ENCODE measurements at places on chromosomes 1 and 21. TPM values are rescaled to one million over a fixed set of nuclear protein-coding genes. Genes with fewer than 3 reads are reported as not detected.
A peak's percentile ranks its signal among the peaks of the same experiment; 100 is the strongest.

Gene CRP
- total RNA-seq, result not detected

Gene SPRR5
- total RNA-seq, result not detected

GRCh38 chr1:194103516-194104246, 917.3 kb upstream of the B3GALT2 start:
- no peak for DNase-seq

- DNase-seq, result no peak
These were observed 36.9 kb upstream of the TARBP1 start for GRCh38 chr1:234515821-234516241.

DNA sequence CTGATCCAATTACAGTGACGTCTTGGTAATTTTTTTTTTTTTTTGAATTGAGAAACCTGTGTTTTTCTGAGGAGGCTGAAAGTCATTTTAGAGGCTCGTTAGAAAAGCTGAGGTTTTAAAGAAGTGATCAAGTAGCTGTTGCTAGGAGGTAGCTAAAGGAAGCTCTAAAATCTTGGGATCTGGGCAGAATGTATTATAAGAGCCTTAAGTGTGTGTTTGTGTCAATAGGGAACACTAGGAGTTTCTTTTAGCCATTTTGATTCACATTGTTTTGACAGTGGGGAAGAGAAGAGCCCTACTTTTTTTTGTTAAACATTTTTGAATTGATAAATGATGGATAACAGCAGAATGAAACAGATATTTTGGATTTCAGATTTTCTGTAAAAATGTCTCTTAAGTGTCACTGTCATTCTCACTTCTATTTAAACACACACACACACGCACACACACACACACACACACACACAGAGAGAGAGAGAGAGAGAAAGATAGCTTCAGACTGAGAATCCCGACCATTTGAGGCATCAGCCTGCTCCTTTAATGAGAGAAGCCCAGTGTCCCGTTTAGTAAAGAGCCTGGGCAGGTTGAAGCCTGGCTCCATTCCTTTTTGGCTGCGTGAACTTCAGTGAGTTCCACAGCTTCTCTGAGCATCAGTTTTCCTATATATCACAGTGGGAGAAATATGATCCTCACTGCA, 79.1 kb upstream of the GPR88 start:
- no peak for DNase-seq

GRCh38 chr1:187692799-187693198, 864.0 kb downstream of the PLA2G4A start:
- no peak for DNase-seq

DNA sequence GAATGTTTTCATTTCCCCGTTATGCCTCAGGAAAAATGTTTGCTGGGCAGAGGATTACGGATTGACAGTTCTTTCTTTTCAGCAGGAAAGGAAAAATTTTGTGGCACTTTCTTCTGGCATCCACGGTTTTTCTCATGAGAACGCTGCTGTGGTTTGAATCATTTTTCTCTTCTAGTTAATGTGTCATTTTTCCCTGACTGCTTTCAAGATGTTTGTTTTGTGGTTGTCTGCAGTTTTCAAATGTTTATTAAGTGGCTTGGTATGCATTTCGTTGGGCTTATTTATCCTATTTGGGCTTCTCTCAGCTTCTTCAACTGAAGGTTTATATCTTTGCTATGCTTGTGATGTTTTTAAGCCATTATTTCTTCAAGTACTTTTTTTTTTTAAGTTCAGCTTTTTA, 359.0 kb downstream of the RGS7 start:
- DNase-seq, result no peak

GRCh38 chr1:102742426-102742825, 365.9 kb downstream of the COL11A1 start:
- no peak for DNase-seq

DNA sequence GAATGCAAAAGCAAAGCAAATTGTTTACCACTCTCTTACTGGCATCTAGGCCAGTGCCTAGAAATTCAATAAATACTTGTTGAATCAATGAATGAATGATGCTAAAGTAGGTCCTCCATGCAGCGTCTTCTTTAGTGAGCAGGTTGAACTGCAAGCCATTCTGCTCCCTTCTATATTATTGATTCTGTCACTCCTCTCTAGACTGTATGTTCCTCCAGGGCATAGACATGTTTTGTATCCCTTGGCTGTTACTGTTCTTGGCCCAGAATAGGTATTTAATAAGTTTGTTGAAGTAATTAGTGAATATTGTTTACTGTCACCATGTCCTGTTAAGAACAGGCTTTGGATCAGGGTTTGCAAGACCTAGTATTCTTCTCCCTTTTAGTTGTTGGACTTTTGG, 43.7 kb downstream of the OSBPL9 start:
- no peak for DNase-seq

- no peak for DNase-seq
These were observed 252.7 kb upstream of the CSF3R start for GRCh38 chr1:36735436-36735835.

DNA sequence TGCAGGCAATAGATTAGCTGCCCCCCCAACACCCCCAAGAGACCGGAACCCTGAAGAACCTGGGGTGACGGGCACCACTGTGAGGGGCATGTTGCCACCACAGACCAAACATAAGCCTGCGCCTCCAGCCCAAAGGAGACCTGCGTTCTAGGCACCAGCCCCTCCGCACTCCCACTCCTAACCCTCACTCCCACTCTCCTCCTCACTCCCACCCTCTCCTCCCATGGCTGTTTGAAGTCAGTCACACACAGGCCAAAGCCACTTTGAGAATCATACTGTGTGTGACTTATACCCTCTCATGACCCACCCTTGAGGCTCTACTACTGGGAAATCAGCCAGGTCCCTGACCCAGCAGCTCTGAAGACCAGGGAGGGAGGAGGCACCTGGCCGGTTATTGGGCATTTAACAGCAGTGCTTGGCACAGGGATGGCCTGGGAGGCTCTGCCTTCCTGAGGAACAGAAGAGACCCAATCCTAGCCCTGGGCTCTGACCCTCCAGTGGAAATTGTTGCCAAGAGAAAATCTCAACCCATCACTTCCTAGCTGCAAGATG, 43.5 kb downstream of the FBXO2 start:
- no peak for DNase-seq

- no peak for DNase-seq
These were observed 57.1 kb upstream of the DR1 start for GRCh38 chr1:93288558-93288957.

- no peak for DNase-seq
These were observed 61.1 kb upstream of the PDE9A start for GRCh38 chr21:42592156-42592820.

GRCh38 chr1:71269179-71269578, 188.3 kb upstream of the ZRANB2 start:
- no peak for DNase-seq

- DNase-seq, result no peak
These were observed 13.6 kb downstream of the CNST start for GRCh38 chr1:246579818-246580217.

Gene SESN2
- total RNA-seq, result 2.7 TPM

GRCh38 chr21:38183961-38184360, 72.8 kb upstream of the KCNJ15 start:
- DNase-seq, result no peak

- no peak for DNase-seq
These were observed 223.1 kb downstream of the NPHP4 start for GRCh38 chr1:5769146-5769545.

Gene LENEP
- not detected for total RNA-seq

Gene NMNAT2
- total RNA-seq, result 1.2 TPM

DNA sequence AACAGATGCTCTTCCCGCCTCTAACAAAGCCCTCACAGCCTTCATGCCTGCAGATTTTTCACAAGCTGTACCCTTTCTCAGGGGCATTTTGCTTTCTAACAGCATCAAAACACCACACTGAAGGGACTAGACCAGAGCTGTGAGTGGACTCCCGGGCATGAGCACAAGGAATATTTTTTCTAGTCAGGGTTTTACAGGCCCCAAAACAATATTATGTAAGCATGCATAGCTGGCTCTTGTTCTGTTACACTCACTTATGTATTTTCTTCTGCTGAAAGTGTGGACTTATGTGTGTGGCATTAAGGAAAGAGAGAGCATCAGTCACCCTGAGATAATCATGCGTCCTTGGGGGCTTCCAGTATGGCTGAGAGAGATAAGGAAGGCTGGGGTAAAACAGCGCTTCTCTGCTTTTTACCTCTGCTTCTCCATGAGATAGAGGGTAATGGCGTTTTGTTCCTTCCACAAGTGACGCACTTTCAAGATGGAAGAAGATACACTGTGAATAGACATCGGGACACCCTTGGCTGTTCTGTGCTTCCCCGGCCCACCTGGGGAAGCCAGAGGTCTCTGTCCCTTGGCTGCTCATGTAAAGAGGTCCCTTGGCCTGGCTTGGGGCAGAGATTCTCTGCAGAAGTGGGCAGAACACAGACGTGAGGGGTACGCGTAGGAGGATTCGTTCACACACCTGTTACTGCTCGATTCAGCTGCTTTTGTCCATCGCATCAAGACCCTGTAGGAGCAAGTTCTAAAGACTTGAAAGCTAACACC, 266.7 kb upstream of the RAB4A start:
- no peak for DNase-seq

Gene CHI3L2
- total RNA-seq, result 4.7 TPM

GRCh38 chr1:88867743-88868521, 23.4 kb downstream of the GTF2B start:
- no peak for DNase-seq

Gene OPRD1
- not detected for total RNA-seq

Gene ZNF683
- total RNA-seq, result not detected

DNA sequence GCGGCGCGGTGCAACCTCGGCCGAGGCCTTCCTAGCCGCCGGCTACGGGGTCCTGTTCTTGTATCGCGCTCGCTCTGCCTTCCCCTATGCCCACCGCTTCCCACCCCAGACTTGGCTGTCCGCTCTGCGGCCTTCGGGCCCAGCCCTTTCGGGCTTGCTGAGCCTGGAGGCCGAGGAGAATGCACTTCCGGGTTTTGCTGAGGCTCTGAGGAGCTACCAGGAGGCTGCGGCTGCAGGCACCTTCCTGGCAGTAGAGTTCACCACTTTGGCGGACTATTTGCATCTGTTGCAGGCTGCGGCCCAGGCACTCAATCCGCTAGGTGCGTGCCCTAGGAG, 379 bp downstream of the PPCS start:
- DNase-seq, result no peak

Gene PLPP3
- total RNA-seq, result 140 TPM

Gene TRPM2
- 1.5 TPM for total RNA-seq

DNA sequence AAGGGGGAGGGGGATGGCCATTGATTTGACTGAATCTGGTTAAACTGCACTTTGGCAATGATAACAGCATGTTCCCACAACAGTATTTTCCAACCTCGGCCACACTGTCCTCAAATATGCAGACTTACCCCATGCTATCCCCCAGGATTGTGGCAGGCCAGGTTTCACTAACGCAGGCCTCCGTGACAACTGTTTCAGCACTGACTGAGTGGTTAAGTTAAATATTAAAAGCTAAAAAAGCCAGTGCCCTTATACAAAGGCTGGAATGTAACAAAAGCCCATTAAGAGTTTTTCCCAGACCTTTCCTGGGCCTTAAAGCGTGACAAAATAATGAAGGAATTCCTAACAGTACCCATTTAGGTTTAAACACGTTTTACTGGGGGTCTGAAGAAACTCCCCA, 202.9 kb downstream of the USP25 start:
- no peak for DNase-seq

DNA sequence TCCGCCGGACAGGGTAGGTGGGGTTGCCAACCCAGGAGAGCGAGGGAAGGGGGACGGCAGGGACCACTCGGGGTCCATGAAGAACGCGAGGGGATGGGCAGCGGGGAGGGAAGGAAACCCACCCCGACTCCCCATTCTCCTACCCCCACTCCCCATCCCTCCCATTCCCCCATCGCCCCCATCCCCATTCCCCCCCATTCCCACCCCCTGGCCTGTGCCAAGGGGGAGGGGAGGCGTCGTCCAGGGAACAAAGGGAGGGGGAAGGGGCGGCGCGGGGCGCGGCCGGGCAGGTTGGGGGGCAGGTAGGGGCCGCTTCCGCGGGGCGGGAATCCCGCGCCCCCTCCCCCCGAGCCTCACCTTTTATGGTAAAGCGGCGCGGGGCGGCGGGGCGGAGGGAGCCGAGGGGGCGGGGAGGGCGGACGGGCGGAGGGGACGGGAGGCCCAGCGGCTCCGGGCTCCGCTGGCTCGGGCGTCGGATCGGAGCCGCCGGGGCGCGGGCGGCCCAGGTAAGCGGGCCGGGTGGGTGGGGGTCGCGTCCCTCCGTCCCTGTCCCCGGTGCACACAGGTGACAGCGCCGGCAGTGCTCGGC, at the start of gene FBLIM1:
Gene FBLIM1, plus strand, starts transcription at position 453 of the 589 bp plus-strand sequence. CDS start 6,189 bp downstream, outside the sequence.
- peak; percentile 73 for DNase-seq

Gene UBASH3A
- not detected for total RNA-seq

- DNase-seq, result no peak
These were observed 115.2 kb downstream of the NPHP4 start for GRCh38 chr1:5877001-5877400.

- DNase-seq, result no peak
These were observed 10.8 kb upstream of the MYOG start for GRCh38 chr1:203096566-203096965.

- DNase-seq, result peak; percentile 45
These were observed 57.7 kb downstream of the RGSL1 start for GRCh38 chr1:182507685-182508084.

DNA sequence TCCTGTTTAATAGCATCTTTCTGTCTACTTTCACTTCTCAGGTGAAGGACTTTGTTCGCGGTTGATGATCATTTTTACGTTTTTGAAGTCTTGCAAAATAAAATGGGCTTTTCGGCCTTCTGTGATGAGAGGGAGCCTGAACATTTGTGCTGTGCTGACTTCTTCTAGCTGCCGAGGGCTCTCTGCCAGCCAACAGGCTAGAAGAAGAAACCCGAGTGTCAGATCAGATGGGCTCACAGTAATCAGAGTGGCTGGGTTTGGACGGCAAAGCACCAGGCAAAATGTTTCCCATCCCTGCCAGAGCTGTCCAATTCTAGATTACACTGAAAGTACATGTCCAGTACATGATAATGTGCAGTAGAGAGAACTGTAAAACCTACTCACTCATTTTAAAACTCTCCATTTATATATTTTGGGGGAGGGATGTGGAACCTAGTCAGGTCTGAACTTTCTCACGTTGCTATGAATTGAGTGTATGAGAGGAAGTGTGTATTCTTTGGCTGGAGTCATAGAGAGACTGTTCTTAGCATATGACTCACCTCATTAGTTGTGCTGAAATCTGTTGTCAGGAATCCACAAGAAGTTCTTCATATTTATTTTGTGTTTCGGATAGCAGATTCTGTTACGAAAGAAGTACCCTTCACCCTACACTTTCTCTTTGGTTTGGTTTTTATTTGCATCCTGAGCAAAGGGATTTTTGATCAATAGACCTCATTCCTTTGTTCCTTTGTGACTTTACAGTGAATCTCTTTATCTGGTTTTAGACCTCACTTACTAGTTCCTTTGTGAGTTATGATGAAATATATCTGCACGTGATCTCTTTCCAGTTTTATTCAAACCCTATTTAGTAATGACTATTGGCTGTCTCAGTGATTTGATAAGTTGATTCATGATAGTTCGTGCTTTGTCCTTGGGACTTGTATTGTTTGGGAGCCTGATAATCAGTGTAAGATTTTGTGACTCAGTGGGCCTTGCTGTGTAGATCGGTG, 4.8 kb downstream of the ATP1A1 start:
- peak; percentile 86 for DNase-seq

Measured in left ventricle myocardium superior (tissue), 1 donor.